ENCODE measurements at places on chromosomes 5 and 9.
A peak's percentile ranks its signal among the peaks of the same experiment; 100 is the strongest.

GRCh38 chr9:107739601-107740082 is 250.1 kb upstream of the KLF4 start:
- no peak for DNase-seq

DNA sequence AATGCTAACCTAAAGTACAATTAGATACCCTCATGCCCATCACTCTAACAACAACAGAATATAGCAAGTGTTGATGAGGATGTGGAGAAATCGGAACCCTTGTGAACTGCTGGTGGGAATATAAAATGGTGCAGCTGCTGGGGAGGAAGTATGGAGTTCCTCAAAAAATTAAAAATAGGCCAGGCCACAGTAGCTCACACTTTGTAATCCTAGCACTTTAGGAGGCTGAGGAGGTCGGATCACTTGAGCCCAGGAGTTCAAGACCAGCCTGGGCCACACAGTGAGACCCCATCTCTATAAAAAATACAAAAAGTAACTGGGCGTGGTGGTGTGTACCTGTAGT is 18.0 kb upstream of the MRNIP start:
- DNase-seq: no peak

GRCh38 chr9:83061990-83062650 is 822 bp downstream of the RASEF start:
- no peak for DNase-seq

GRCh38 chr9:74348777-74349176 is 148.4 kb upstream of the RORB start:
- no peak for DNase-seq

DNA sequence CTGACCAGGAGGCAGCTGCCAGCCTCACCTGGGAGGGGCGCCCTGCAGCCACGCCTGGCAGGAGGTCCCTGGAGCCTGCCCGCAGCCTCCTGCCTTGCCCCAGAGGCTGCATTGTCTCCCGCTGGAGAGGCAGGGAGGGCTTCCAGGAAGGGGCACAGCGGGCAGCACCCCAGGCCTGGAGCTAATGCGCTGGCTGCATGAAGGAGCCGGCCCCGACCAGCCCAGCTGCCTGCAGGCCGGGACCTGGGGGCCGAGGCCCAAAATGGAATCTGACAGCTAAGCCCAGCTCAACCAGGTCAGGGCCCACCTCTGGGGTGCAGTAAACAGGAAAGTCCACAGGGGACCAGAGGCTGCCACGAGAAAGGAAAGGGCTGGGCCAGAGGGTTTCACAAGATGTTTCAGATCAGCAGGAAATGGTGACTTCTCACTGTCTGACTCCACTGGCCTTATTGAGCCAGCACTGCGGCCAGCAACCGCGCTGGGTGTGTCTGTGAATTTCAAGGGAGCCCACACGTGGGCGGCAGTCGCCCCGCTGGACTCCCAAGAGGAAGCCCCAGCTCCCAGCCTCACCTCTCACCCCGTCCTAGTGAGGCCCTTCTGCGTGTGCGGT is 18.6 kb upstream of the NOTCH1 start:
- DNase-seq: no peak

GRCh38 chr5:111495159-111495558 is 17.2 kb downstream of the STARD4 start:
- no peak for DNase-seq

DNA sequence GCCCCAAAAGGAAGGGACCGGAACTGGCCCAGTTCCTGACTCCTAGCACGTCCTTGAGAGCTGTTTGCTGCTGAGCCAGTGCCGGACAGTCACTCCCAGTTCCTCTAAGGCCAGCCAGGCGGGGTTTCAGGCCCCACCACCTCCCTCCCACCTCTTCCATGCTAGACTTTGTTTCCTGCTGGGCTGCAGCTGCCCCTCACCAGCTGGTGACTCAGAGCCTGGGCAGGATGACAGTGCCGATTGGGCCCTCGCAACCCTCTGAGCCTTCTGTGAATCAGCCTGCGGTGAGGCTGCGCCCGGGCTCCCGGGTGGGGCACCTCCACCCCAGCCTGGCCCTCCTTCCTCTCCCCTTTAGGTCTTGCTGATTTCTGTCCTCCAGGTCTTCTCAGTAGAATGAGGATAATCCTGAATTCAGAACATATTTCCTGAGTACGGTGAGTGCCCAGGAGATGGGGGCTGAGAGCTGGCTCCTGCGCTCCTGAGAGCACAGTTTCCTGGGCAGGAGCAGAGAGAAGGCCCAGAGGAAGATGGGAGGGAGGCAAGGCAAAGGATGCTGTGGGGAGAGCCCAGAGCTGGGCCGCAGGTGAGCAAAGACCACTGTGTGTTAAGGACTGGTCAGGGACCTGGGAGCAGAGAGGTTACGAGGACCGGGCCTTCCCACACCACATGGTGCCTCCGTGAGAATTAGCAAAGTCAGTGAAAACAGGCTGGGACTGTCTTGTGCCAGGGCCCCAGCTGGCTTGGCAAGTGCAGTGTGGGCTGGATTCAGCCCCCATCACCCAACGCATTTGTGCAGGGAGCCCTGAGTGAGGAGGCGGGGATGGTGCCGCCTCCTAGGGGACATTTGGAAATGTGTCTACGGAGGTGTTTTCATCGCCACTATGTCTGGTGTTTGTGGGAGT is 32.9 kb upstream of the STXBP1 start:
- DNase-seq: no peak

DNA sequence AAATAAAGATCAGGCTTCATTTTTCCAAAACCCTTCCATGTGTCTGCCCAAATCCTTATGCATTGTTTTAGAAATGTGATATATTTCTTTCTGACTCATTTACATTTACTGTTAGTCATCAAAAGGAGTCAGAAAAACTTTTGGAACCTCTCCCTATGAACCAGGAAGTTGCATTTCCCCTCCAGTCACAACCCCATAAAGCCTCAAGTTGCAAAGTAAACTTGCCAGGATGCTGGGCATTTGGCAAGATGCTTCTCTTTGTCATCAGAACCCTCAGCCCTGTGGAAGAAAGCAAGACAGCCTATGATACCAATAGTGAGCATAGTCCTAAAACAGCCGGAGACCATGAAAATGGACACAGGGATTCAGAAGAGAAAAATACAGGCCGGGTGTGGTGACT is 84.2 kb downstream of the MUSK start:
- DNase-seq: no peak

- peak; percentile 50 for DNase-seq
Measured at GRCh38 chr9:127869310-127870152, 7.9 kb downstream of the AK1 start.

GRCh38 chr9:37761511-37761910 is 7.9 kb downstream of the TRMT10B start:
- DNase-seq: no peak

GRCh38 chr5:9947225-9947714 is 302.4 kb downstream of the ATPSCKMT start:
- DNase-seq: no peak

- DNase-seq: no peak
Measured at GRCh38 chr5:79798893-79799590, 109.4 kb downstream of the CMYA5 start.

DNA sequence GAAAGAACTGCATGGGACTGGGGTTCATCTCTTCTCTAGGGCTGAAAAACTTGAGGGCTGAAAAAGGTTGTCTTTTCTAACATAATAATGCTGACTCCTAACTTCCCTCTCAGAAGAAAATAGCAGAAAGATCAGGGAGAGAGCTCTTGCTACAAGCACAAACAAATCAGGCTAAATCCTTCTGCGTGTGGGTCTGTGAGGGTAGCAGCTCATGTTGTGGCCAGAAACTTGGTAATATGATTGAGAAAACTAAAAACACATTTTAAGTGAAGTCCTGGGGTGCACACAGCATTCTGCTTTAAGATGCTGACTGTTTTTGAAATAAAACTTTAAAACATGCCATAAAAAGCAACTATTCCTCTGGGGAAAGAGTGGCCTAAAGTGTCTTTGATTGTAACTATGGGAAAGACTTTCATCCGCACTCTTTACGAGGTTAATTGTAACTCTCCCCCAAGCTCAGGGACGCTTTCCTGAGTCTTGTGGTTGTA is 56.7 kb downstream of the SAXO1 start:
- DNase-seq: no peak

DNA sequence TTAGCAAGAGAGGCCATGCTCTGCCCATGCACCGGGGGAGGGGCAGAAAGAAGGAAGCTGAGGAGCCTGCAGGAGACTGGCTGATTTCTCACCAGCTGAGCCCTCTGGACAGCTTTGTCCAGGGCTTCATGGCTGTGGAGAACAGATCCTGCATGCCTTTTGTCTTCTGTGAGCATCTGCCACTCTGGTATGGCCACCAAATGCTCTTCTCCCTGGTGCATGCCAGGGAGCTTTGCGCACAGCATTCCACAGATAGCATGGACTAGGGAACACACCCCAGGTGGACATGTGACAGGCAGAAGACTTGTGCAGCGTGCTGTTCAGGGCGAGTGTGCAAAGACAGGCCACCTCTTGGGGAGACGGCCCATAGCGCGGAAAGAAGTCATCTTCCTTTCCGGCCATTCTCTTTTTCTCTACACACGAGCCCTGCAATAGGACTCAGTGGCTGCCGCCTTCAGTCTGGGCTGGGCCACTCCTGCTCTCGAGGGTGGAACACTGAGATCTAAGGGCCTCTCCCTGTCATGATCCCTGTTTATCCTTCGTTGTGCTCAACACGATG is 56.7 kb downstream of the GADD45G start:
- DNase-seq: no peak

DNA sequence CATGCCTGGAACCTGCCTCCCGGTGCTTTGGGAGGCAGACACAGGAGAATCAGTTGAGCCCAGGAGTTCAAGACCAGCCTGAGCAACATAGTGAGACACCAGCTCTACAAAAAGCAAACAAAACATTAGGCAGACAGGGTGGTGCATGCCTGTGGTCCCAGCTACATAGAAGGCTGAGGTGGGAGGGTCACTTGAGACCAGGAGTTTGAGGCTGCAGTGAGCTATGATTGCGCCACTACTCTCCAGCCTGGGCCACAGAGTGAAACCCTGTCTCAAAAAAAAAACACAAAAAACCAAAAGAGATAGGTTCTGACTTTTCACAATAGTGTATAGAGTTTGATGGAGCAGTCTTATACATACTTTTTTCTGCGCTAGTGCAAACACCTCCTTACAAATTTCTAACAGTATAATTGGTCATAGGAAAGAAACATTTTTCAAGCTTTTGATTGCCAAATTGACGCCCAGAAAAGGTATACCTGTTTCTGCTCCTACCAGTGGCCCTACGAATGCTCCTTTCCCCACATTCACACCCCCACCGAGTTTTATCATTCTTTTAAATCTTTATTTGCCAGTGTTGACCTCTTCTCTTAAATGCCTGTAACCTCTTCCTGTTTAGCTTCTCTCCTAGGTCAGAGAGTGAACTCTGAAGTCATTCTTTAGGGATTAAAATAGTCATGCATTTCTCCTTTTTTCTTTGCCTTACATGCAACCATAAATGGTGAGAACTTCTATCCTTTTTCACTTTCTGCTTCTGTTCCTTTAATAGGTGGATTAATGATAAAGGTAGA is 7.5 kb downstream of the DOCK8 start:
- no peak for DNase-seq

- DNase-seq: no peak
Measured at GRCh38 chr9:1909322-1909721, 105.8 kb upstream of the SMARCA2 start.

- no peak for DNase-seq
Measured at GRCh38 chr5:157682257-157682656, 10.9 kb downstream of the C5orf52 start.

DNA sequence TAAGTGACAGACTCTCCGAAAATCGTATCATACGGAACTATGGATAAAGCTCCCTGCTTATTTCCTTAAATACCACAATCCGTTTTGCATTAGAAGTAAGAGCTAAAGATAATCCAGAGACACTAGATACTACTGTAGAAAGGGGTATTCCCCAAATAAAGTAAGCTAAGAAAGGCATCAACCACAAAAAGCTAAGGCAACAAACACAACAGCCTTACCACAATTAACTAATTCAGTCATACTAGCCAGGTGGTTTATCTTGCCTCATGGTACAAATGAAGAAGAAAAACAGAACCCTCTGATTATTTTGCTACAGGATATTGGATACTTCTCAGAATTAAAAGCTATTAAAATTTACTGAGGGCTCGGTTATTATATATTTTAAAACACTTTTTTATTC is 14.1 kb downstream of the ERP44 start:
- DNase-seq: no peak

- DNase-seq: no peak
Measured at GRCh38 chr9:133714606-133715294, 23.4 kb downstream of the SARDH start.

DNA sequence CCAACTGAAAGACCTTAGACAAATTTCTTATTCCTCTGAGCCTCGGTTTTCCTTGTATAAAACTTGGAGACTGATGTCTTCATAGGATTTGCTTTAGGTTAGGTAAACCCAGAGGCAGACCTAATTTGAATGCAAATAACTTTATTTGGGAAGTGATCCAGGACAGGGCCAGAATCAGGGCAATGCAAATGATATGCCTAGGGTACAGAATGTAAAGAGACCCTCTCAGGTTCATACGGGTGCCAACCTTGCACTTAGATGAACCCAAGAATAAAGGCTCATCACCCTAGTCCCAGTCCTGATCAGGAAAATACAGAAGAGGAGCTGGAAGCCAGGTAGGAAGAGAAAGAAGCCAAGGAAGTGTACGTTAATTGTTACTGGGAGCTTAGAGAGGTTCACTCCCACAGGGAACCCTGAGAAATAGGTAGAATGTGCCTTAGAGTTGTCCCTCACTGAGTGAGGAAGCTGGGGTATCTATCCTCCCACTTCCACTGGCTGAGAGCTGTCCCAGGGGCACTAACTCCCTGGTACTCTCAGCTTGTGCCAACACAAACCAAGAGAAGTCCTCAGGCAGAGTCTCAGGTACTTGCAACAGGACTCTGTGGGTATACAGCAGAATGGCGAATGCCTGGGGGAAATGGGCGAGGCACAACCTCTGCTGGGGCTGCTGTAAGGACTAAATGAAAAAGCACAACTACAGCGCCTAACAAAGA is 3.1 kb upstream of the HK3 start:
- DNase-seq: no peak

- no peak for DNase-seq
Measured at GRCh38 chr5:150502106-150502505, 5.8 kb upstream of the NDST1 start.

DNA sequence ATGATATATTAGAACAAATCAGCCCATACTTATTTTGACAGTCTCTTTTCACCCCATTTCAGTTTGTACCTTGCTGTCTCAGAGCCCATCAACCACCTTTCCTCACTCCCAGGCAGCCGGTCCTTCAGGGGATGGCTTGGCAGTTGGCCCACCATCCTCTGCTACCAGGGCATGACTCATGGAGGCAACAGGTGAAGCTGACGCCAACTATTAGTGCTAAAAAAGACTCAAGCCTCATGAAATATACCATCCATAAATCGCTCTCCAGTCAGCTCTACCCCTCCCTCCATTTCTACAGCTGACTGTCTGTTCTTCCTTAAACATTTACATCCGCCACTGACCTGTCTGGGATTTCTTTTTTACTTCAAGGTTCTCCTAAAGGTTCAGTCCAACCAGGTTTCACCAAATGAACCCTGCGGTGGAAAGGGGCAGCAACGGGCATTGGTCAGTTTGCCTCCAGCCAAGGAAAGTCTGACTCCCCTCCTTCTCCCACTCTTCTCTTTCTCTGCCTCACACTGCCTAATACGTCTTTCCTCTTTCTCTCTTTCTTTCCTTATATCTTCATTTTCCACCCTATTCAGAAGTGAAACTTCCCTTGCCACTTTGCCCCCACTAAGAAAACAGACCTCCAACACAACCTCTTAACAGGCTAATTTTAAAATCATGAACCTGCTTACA is 439.1 kb downstream of the RAB3C start:
- no peak for DNase-seq

GRCh38 chr5:32110111-32110696 is 63.9 kb downstream of the GOLPH3 start:
- DNase-seq: no peak
